ENCODE measurements at places on chromosomes 13 and 19. TPM values are rescaled to one million over a fixed set of nuclear protein-coding genes. Genes with fewer than 3 reads are reported as not detected.
A peak's percentile ranks its signal among the peaks of the same experiment; 100 is the strongest.

GRCh38 chr13:38147050-38147449, 202.6 kb upstream of the UFM1 start:
- H3K27ac ChIP-seq = no peak overlapping the region
- H3K27me3 ChIP-seq = no peaks in the 10 kb centered on the region
- no peak overlapping the region for H3K4me3 ChIP-seq
- no peaks in the 10 kb centered on the region for H3K36me3 ChIP-seq

The BRD4 gene
- 103 TPM for total RNA-seq

DNA sequence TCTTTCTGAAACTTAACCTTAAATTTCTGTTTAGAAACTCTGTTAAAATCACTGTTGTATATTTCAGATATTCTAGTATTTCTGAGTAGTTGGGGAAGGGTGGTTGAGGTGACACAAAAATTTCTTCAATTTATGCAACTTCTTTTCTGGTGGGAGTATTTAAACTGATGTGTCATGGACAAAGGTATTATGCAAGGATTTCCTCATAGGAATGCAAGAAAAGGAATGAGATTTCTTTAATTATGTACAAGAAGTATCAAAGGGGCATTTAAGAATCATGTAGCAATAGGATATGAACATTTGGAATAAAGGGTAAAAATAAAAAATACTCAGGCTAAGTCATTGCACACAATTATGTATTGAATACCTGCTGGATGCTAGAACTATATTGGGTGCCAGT, 575.8 kb upstream of the KLF12 start:
- H3K36me3 ChIP-seq = no peaks in the 10 kb centered on the region
- H3K27me3 ChIP-seq = no peaks in the 10 kb centered on the region
- H3K4me3 ChIP-seq = no peak overlapping the region
- DNase-seq = no peak
- H3K4me1 ChIP-seq = no peaks in the 10 kb centered on the region
- no peak overlapping the region for H3K27ac ChIP-seq

DNA sequence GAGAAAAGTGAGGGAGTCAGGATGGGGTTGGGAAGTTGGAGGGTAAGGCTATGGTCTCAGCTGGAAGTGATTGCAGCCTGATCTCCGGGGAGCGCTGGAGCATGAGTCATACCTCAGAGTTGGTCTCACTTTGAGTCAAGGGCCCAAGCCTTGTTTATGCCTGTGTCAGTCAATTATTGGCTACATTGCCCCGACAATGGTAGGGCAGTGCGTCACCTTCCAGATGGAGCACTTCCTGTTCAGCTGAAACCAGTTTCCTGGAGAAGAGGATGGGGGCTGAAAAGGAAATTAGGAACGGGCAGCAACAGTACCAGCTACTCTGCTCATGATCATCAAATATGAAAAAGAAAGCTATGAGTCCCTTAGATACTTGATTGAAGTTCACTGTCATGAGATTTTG, 60.4 kb downstream of the ADGRE1 start:
- no peaks in the 10 kb centered on the region for H3K36me3 ChIP-seq
- peak overlapping the region; percentile 33 for H3K27ac ChIP-seq
- no peak overlapping the region for H3K4me3 ChIP-seq
- no peaks in the 10 kb centered on the region for H3K27me3 ChIP-seq

The SLC25A15 gene
- total RNA-seq = 16.2 TPM

DNA sequence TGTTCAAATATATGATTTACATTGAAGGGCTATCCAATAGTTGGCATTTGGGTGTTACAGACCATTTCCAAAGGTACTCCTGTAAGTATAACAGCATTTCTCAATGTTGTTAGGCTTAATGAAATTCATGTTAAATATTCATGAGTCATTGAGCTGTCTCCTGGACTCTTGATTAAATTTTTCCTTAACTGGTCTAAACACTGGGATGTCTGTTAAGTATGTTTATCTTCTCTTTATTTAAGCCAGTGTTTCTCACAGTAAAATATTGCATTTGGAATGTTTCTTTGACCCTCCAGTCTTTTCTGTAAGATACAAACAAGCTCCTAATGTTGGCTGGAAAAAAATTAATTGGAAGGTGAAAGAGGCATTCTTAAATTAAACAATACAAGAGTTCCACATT, 402.5 kb upstream of the HTR2A start:
- H3K36me3 ChIP-seq = no peaks in the 10 kb centered on the region
- no peaks in the 10 kb centered on the region for H3K27me3 ChIP-seq
- no peaks in the 10 kb centered on the region for H3K4me1 ChIP-seq
- DNase-seq = no peak

The ZNF582 gene
- 0.71 TPM for total RNA-seq

The OXGR1 gene
- not detected for total RNA-seq

The REEP6 gene
- 1.8 TPM for total RNA-seq

DNA sequence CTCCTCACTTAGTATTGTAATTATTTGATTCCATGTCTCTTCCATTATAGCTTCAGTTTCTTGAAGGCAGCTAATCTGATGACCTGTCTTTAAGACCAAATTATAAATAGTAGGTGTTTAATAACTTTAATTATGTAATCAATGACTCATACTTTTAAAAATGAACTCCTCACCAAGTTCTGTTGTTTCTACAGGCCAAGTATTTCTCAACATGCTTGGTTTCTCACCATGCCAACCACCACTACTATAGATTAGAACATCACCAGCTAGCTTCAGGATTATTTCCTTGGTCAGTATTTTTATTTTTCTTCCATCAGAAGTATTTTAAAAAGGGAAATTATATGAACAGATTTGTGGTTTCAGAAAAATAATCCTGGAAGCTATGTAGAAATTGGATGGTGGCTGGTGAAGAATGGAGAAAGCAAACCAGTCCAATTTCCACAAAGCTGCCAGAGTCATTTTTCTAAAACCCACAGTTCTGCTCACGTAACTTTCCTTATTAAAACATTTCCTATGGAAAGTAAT, 237.7 kb upstream of the DACH1 start:
- DNase-seq = no peak
- H3K4me3 ChIP-seq = no peak overlapping the region
- no peaks in the 10 kb centered on the region for H3K4me1 ChIP-seq
- H3K27me3 ChIP-seq = no peaks in the 10 kb centered on the region
- no peak overlapping the region for H3K27ac ChIP-seq

GRCh38 chr19:45215391-45216191, 29.6 kb downstream of the EXOC3L2 start:
- H3K36me3 ChIP-seq = no peaks in the 10 kb centered on the region
- H3K4me3 ChIP-seq = no peak overlapping the region
- peaks cover 2% of the 10 kb centered on the region for H3K4me1 ChIP-seq

The DZIP1 gene
- total RNA-seq = 0.33 TPM

DNA sequence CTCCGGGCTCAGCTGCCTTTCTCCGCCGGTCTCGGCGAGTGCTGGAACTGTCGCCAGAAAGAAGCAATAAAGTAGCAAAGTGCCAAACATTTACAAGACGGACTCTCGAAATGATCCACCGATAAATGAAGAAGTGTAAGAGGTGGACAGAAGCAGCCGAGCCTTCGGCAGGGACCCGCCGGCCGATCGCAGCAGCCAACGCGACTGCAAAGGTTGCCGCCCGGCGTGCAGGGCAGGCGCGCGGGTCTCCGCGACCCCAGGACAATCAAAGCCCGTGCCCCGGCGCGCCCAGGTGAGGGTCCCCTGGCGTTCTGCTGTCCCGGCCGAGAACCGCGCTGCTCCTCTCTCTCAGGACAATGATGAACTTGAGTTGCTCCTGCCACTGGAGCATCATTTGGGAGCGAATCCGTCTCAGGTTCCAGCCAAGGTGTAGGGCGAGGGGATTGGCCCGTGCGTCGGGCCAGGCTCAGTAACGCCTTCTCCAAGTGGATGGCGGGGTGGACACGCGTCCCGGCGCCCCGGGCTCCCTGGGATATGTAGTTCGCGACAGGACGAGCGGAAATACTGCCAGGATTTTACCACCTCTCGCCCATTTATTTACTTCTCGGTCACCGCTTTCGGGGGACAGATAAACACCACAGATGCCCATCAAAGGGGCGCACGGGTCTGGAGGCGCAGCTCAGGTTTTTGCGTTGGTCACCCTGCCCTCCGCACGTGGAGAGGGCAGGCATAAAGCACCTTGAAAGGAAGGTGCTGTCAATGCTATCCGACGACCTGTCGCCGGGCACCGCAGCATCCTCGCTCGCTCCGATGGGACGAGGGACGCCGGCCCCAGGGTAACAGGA, at the start of the genes BIVM and POGLUT2:
Gene BIVM (plus strand): TSS at position 539 of the 845 bp plus-strand sequence. CDS start 8,149 bp downstream, outside the sequence.
Gene POGLUT2 (minus strand): TSS at position 396 of the 845 bp plus-strand sequence. CDS start 306 bp downstream, at position 90.
- DNase-seq = peak; percentile 92
- H3K4me3 ChIP-seq = peak within 1 kb of the TSS; percentile 90
- peaks cover 5% of the 10 kb centered on the region for H3K27me3 ChIP-seq
- H3K36me3 ChIP-seq = peaks cover 6% of the 10 kb centered on the region

DNA sequence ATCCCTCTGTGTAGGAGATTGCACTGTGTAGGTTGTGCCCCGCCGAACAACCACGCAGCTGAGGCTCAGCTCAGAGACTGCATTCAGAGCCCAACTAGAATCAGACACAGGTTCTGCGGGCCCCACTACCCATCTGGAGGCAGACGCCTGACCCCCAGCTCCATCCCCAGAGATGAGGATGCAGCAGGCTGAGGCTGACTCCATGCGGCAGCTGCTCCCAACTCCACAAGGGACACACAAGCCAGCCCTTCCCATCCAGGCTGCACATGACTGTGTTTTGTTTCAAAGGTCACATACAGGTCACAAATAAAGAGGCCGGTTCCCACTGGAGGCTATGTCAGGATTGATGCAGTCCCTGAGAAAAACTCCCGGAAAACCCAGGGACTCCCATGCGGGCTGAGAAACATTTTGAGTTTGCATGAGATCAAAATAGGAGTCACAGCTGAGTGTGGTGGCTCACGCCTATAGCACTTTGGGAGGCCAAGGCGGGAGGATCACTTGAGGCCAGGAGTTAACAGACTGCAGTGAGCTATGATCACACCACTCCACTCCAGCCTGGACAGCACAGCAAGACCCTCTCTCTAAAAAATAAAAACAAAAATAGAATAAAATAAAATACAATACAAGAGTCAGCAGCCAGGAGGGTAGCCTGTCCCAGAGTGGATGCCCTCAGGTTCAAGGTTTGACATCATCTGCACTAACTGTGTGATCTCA, 14.0 kb downstream of the ELL start:
- H3K4me3 ChIP-seq = no peak overlapping the region
- no peak for DNase-seq
- H3K4me1 ChIP-seq = peaks cover 71% of the 10 kb centered on the region
- H3K36me3 ChIP-seq = no peaks in the 10 kb centered on the region
- peak overlapping the region; percentile 83 for H3K27ac ChIP-seq
- no peaks in the 10 kb centered on the region for H3K27me3 ChIP-seq

The OR7D2 gene
- total RNA-seq = 0.17 TPM

DNA sequence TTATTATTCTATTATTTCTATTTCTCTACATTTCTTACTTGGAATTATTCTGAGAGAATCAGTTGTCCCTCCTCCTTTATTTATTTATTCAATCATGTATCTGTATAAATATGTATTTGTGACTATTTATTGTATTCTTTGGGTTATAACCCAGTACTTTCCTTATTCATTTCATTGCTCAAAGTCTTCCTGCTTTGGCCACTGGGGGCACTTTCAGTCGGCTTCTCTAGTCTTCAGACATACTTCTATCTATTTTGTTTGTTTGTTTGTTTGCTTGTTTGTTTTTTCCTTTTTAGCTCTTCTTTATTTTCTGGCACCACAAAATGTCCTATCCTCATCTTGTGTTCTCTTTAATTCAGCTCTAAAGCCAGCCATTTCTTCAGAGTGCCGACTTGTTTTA, 260.4 kb downstream of the NALCN start:
- H3K4me3 ChIP-seq = no peak overlapping the region
- no peaks in the 10 kb centered on the region for H3K36me3 ChIP-seq
- H3K27ac ChIP-seq = no peak overlapping the region
- DNase-seq = no peak
- H3K27me3 ChIP-seq = peaks cover 17% of the 10 kb centered on the region
- H3K4me1 ChIP-seq = no peaks in the 10 kb centered on the region

GRCh38 chr19:42831221-42832019, 48.1 kb downstream of the PSG1 start:
- no peak for DNase-seq
- H3K4me1 ChIP-seq = no peaks in the 10 kb centered on the region
- H3K27me3 ChIP-seq = peaks cover 20% of the 10 kb centered on the region
- H3K4me3 ChIP-seq = no peak overlapping the region
- no peak overlapping the region for H3K27ac ChIP-seq

DNA sequence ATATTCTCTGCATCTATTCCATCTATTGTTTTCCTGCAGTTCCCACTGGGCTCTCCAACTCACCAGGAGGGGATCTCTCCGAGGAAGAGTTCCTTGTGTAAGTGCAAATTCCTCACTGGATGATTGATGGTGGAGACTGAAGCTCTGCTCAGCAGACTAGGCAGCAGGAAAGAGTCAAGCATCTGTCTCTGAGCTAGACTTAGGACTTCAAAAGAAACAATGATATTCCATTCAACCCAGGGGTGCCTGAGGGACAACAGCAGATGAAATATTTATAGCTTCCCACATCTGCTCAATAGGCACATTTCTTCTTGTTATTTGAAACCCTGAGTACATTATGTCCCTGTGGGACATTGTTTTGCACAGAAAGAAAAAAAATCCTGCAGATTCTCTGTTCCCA, at the start of the genes OR7A5 and OR7C1:
Gene OR7A5 (minus strand): TSS at position 175 of the 400 bp plus-strand sequence. CDS start 6,944 bp downstream, outside the sequence.
Gene OR7C1 (minus strand): TSS at position 175 of the 400 bp plus-strand sequence. CDS start 35,049 bp downstream, outside the sequence.
- no peaks in the 10 kb centered on the region for H3K4me1 ChIP-seq
- H3K36me3 ChIP-seq = no peaks in the 10 kb centered on the region
- DNase-seq = no peak

DNA sequence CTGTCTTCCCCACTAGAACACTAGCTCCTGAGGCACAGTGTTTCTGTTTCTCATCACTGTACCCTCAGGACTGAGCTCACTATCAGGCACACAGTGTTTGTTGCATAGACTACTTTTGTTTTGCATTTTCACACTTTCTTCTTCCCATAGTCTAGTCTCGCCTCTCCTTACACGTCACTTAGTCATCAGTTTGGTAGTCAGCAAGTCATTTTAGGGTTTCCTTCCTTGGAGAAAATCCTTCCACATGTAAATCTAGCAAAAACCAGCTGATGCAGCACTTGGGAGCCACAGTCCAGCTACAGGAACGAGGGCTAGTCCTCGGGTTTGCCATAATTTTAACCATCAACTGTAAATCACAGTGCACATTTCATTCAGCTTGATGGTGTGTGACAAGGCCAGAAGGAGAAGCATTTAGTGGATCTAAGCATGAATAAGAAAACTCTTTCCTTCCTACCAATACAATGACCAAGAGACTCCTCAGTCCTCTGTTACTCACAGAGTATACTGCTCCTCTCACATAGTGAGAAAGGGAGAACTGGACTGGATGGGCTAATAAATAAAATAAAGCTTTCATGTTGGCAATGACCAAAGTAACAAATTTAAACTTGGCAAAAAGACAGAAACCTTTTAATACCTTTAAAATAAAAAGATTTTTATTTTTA, 221.0 kb downstream of the KLF12 start:
- H3K27me3 ChIP-seq = no peaks in the 10 kb centered on the region
- H3K27ac ChIP-seq = no peak overlapping the region
- peaks cover 35% of the 10 kb centered on the region for H3K4me1 ChIP-seq

DNA sequence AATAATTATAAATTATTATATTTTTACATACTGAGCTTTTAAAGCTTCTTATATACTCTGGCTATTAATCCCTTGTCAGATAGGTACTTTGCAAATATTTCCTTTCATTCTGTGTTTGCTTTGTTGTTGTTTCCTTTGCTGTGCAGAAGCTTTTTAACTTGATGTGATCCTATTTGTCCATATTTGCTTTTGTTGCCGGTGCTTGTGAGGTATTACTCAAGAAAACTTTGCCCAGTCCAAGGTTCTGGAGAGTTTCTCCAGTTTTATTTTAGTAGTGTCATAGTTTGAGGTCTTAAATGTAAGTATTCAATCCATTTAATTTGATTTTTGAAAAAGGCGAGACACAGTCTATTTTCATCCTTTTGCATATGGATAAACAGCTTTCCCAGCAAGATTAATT, 1319.9 kb upstream of the PRR20A start:
- no peaks in the 10 kb centered on the region for H3K27me3 ChIP-seq
- no peaks in the 10 kb centered on the region for H3K4me1 ChIP-seq
- DNase-seq = no peak
- no peaks in the 10 kb centered on the region for H3K36me3 ChIP-seq
- no peak overlapping the region for H3K4me3 ChIP-seq

GRCh38 chr13:98284679-98285078, 107.6 kb upstream of the RNF113B start:
- H3K4me1 ChIP-seq = no peaks in the 10 kb centered on the region
- H3K36me3 ChIP-seq = no peaks in the 10 kb centered on the region
- no peak overlapping the region for H3K4me3 ChIP-seq
- no peak for DNase-seq
